ENCODE measurements at places on chromosomes 5 and 9.

DNA sequence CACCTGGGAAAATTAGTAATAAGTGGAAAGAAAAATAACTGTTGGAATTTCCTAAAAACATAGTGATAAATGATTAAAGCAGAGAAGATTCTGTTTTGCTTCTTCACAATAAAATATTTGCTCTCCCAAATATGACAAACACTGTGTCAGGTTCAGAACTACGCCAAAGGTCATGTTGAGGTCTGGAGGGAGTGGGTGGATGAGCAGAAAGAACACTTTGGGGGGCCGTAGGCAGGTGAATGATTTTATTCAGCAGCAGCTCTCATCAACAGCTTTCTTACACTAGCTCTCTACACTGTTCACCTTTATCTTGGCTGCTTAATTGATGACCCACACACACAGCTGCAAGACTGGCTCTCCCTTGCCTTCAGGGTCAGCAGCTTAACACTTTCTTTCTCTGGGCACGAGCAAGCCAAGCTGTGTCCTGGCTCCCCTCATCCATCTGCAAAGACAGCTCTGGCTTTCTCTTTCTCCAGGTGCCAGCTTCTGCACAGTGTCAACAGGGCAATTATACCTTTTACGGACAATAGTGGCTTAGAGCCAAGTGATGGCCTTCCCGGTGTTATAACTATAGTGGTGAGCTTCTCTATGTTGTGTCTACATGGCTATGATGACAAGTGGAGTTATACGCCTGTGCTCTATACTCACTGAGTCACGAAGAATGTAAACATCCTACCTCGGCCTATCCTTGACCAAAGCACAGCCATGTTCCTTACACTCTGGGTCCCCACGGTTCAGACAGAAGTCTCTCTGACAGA is 18.9 kb upstream of the GPX8 start:
- no peak for DNase-seq

GRCh38 chr5:132228241-132229035 is 785 bp upstream of the P4HA2 start:
- no peak for DNase-seq

DNA sequence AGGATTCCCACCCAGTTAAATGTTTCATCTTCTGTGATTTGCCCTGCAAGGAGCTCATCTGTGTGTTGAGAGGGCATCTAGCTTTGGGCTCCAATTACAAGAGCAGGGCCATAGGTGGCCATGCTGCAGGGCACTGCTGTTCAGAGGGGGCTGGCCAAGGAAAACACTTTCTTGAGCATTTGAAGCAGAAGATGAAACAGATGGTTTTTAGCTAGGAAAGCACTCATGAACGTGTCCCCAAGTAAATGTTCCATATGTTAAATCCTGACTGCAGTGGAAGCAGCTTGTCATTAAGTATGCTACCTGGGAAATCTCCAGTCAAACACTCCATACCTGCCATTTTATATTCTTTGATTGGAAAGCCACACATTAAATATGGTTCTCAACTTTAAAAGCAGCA is 176.6 kb downstream of the FBXL7 start:
- DNase-seq, result no peak

DNA sequence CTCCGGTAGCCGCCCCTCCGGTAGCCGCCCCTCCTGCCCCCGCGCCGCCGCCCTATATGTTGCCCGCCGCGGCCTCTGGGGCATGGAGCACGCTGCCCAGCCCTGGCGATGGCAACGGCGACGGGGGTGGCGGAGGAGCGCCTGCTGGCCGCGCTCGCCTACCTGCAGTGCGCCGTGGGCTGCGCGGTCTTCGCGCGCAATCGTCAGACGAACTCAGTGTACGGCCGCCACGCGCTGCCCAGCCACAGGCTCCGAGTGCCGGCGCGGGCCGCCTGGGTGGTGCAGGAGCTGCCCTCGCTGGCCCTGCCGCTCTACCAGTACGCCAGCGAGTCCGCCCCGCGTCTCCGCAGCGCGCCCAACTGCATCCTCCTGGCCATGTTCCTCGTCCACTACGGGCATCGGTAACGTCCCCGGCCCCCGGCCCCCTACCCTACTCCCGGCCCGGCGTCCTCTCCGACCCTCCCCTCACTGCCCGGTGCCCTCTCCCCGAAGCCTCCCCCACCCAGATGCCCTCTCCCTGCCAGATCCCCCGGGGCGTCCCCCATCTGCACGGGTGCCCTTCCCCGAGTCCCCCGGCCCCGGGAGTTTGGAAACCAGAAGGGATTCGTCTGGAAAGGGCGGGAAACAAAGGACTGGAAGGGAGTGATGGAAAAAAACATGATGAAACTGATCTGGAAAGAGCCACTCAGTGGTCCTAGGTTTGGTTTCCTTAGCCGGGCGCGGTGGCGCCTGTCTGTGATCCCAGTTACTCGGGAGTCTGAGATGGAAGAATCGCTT is 417 bp downstream of the SRD5A1 start:
- DNase-seq, result no peak

DNA sequence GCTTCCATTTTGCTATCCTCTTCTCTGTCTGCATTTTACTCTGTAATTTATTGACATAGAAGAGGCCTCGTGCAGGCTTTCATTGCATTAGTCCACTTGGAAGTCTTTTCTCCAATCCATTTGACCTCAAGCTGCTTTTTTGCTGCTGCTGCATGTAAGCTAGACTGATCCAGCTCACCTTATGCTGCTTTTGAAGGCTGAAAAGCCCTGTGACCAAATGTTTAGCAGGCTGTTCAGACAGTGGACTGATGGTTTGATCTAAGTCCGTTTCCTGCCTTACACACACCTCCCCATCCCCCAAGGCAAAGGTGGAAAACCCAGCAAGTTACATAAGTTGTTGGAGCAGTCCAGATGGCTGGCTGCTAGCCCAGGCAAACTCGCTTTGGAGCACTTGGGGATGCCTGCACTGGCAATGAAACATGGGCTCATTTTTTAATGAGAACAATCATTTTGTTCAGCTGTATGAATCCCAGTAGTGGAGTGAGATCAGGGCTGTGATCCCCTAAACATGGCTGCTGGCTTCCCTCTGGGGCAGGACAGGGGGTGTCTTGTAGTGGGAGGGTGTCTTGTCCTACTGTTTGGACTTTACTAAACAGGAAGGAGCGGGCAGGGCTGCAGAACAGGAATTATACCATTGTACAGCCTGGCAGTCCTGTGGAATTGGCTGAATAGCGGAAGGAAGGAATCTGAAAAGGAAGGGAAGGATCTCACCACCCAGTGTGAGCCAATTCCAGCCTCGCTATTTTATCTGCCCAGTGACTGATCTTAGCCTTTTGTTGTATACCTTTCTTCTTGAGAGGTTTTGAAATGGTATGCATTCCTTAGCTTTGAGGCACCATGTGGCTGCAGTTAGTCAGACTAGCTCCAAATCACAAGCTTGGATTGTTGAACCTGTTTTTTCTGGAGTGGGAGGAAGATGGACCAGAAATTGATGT is 212.0 kb downstream of the ARHGAP26 start:
- DNase-seq, result no peak

DNA sequence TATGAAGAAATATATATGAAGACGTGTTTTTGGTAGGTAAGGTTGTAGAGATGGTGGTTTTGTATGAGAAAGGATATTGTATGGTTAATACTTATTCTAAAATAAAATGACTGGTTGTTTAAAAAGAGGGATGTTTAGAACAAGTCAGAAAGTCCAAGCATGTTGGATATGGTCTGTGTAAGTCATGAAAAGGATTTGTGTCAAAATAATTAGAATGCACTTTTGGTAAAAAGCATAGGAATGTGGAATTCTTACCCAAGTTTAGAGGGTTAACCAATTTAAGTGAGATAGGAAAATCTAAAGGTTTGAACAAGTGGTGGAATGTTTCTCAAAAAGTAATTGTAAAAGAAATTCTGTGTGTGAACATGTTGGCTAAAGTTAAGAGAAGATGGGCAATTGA is 1556.5 kb upstream of the C9orf72 start:
- DNase-seq, result no peak

GRCh38 chr9:76143834-76144233 is 250.4 kb downstream of the RFK start:
- DNase-seq, result no peak

DNA sequence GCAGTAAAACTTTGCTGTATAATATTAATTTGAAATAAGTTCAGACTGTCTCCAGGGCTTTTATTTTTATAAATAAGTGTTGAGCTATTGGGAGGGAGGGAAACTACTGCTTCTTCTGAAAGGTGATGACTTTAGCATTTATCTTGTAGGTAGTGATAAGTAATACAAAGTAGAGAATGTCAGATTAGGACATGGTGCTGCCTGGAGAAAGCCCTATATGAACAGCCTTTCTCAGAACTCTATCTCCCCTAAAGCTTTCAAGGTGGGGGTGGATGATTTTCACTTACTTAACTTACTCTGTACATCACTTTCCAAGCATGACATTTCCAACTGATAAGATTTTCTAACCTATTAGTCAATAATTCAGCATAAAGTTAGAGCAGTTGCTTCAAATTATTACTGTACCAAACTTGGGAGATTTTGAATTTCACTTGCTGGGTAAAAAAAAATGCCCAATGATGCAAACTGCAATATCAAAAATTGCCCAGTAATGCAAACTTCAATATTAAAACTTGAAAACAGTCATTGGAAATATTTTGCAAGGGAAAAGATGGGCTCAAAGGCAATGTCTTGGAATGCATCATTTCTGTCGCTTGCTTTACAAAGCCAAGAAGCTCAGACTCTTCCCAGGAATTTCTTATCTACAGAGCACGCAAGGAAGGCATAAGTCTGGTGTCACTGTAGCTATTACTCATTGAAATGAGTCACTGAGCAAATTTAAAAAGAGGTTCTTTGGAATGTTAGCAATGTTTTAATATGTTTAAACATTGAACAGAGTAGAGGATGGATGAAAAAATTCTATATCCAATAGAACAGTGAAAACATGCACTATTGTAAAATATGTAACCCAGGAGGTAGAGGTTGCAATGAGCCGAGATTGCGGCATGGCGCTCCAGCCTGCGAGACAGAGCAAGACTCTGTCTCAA is 569.5 kb downstream of the PSAT1 start:
- DNase-seq, result no peak

Data from Kasumi-1 (cell line).